ENCODE measurements at places on chromosomes 1 and 21. TPM values are rescaled to one million over a fixed set of nuclear protein-coding genes. Genes with fewer than 3 reads are reported as not detected.

Gene MRPS14
- 12.7 TPM for total RNA-seq

Gene PRAMEF8
- total RNA-seq: not detected

Gene FOXD3
- total RNA-seq: 0.26 TPM

GRCh38 chr1:53851571-53852285, 13.6 kb upstream of the NDC1 start:
- H3K27me3 ChIP-seq: no peaks in the 10 kb centered on the region
- DNase-seq: no peak
- H3K4me1 ChIP-seq: no peaks in the 10 kb centered on the region
- H3K4me3 ChIP-seq: no peak overlapping the region
- H3K27ac ChIP-seq: no peak overlapping the region
- peaks cover 53% of the 10 kb centered on the region for H3K36me3 ChIP-seq

GRCh38 chr21:42523211-42523610, 9.6 kb downstream of the SLC37A1 start:
- H3K4me1 ChIP-seq: peaks cover 14% of the 10 kb centered on the region
- H3K27ac ChIP-seq: peak overlapping the region; percentile 77
- no peaks in the 10 kb centered on the region for H3K27me3 ChIP-seq
- H3K4me3 ChIP-seq: no peak overlapping the region
- DNase-seq: peak; percentile 67

DNA sequence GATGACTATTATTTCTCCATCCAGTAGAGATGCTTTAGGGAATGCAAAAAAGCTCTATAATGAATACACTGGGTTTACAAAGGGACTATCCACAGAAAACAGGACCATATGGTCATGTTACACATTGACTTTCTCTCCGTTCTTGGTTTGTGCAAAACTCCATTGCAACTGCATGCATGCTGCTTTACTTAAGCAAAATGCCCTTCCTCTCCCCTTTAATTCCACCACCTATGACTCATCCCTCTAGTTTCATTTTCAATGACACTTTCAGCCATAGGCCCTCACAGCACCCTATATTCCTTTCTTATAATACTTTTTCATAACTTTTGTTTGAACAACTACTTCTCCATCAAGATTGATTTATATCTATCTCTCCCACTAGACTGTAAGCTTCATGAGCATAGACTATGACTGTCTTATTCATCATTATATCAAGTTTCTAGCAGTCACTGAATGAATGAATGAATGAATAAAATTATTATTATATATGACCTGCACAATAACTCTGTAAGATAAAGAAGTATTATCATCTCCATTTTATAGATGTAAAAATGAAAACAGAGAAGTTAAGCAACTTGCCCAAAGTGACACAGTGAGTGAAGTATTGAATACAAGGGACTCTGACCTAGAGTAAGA, 248.9 kb downstream of the PLPP3 start:
- no peaks in the 10 kb centered on the region for H3K36me3 ChIP-seq
- H3K27ac ChIP-seq: no peak overlapping the region
- H3K27me3 ChIP-seq: no peaks in the 10 kb centered on the region
- H3K4me3 ChIP-seq: no peak overlapping the region

DNA sequence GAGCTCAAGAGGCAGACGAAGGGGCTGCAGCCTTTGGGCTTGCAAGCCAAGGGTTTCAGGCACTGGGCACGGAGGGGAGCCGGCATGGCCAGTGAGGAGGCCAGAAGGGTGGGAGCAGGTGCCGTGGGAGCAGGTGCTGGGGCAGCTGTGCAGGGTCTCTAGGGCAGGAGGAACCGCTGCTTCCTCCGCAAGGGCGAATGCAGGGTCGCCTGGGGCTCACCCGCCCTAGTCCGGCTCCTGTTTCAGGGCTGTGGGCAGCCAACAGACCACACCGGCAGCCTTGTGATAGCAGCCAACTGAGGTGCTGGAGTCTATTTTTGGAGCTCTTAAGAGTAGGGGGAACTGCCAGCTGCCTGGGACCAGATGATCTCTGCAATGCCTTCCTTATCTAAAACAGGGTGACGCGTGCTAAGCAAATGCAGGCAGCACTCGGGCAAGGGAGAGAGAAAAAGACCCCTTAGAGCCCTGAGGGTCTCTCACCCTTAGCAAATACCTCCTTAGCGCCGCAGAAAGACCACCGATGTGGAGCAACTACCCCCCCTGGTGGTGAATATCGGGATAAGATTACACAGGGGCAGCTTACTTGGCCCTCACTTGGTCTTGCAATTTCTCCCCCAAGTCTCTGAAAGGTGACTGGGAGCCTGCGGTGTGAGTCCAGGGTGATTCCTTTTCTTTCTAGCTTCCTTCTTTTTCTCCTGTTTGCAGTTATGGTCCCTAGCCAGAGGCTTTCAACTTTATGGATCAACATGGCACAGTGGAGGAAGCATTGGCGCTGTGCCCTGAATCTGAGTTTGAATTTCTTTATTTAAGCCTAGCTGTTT, 20.7 kb upstream of the MAPKAPK2 start:
- no peak overlapping the region for H3K4me3 ChIP-seq
- peaks cover 8% of the 10 kb centered on the region for H3K4me1 ChIP-seq
- DNase-seq: peak; percentile 77

- H3K36me3 ChIP-seq: no peaks in the 10 kb centered on the region
- DNase-seq: no peak
- peaks cover 33% of the 10 kb centered on the region for H3K4me1 ChIP-seq
- peak overlapping the region; percentile 37 for H3K4me3 ChIP-seq
- H3K27ac ChIP-seq: peak overlapping the region; percentile 42
- H3K27me3 ChIP-seq: no peaks in the 10 kb centered on the region
Observed at GRCh38 chr21:41369920-41370839, 8.4 kb downstream of the MX2 start.

DNA sequence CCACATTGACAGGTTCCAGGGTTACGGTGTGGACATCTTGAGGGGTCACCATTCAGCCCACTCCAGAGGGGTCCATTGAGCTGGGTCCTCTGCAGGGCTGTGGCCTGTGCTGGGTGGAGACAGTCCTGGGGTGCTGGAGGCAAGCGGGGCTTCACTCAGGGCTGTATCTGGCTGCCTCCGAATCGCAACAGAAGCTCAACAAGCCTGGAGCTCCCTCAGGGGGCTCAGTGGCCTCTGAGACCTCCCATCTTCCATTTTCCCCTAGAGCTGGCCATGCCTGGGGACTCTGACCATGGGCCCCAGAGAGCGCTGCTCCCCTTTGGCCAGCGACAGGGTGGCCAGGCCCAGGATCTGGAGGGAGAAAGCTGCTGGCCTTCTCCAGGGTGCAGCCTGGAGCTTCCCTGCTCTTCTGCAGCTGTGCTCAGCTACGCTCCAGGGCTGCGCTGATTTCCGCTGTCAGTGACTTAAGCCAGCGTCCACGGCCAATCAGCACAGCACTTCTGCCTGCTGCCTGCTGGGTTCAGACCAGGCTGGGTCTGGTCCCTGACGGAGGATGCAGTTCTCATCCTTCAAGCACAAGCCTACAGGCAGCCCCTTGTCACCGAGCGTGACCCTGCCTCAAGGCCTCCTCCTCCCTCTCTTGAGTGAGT, 45.0 kb upstream of the ADARB1 start:
- DNase-seq: peak; percentile 55
- H3K27ac ChIP-seq: no peak overlapping the region
- no peak overlapping the region for H3K4me3 ChIP-seq
